Hematopoietic multipotent progenitor cell treated with erythropoietin and hydrocortisone succinate and interleukin-3 and kit ligand, for 15 days (in vitro differentiated cells): ENCODE measurements at places on chromosomes 13 and 19.

DNA sequence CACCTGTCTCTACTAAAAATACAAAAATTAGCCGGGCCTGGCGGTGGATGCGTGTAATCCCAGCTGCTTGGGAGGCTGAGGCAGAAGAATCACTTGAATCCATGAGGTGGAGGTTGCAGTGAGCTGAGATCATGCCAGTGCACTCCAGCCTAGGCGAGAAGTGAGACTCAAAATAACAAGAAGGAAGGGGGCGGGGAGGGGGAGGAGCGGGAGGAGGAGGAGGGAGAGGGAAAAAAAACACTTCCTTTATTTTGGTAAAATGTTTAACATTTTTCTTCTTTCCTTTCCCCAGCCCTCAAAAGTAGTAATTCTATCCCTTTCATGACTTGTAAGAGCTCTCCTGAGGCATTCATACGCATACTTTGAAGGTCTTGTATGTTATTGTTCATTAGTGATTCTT is 44.3 kb downstream of the SPRY2 start:
- DNase-seq: no peak

DNA sequence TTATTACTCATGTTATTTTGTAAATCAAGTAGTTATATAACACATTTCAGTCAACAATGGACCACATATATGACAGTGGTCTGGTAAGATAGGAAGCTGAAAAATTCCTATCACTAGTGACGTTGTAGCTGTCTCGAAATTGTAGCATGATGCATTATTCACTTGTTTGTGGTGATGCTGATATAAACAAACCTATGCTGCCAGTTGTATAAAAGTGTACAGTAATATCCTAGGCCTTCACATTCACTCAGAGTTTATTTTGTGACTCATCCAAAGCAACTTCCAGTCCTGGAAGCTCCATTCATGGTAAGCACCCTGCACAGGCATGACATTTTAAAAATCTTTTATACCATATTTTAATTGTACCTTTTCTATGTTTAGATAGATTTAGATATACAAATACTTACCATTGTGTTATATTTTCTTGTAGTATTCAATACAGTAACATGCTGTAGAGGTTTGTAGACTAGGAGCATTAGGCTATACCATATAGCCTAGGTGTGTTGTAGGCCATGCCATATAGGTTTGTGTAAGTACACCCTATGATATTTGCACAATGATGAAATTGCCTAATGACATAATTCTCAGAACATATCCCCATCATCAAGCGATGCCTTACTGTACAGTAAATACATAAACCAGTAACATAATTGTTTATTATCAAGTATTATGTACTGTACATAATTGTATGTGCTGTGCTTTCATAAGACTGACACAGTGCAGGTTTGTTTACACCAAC is 49.3 kb downstream of the IFT88 start:
- DNase-seq: no peak

DNA sequence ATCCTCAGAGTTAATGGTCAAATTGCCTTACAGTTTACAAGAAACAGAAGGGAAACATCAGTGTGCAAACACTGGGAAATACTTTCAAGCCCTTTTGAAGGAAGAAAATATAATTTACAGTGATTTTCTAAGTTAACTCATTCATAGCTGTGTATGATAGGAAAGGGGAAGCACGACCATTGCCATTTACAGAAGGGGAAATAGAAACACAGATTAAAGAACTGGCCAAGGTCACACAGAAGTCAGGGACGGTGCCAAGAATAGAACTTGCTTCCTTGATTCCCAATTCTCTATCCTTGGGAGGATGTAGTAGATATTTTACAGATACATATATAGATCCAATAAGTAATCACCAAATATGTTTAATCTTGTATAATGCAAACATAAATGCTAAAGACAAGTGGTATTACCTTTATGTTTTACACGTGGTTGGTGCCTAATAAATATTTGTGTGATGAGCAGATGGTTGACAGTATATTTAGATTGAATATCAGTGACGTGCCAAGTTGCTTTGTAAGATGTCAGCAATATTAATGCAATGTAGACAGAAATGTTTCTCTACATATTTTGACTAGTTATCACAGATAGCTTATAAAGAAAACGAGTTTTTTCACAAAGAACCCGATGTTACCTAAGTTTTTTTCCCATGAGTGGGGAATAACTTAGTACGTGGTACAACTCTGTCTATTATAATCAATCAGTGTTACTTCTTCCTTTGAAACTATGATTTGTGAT is 73.1 kb downstream of the FLT1 start:
- no peak for DNase-seq

DNA sequence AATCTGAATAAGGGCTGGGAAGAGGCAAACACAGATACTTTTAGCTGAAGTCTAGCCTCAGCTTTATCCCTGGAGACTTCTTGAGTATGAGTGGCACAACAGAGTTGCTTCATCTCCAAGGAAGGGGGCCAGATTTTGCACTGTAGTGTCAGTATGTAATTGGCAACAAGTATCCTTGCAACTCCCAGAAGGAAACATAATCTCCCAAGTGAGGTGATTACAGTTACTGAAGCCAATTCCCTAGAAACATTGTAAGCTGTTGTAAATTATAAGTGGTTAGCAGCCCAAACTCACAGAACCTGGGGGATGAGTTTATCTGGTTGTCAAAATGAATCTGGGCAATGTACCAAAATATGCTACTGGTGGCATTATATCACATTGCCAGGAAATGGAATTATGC is 2065.7 kb upstream of the PCDH20 start:
- DNase-seq: no peak

DNA sequence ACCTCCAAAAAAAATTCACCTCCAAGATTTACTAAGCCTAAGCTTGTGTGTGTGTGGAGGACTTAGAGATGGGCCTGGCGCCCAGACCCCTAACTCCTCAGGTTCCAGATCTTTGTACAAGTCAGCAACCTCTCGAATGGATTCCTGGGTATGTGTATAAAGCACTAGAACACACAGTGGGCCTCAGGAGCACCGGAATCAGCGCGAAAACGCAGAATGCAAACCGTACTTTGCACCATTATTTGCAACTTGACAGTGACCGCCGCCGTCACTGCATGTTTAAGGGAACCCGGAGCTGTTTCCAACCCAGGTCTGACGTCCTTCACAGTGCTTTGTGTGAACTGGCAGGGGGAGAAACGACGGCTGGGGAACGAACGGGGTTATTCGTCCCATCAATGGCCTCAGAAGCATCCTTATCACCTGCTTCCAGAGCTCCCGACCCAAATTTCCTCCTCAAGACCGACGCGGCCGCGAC is 688 bp downstream of the ZNF606 start:
- DNase-seq: peak; percentile 6

GRCh38 chr13:102293723-102294122 is 108.1 kb downstream of the FGF14 start:
- DNase-seq: no peak

- DNase-seq: no peak
These were observed 41.3 kb upstream of the SLC7A9 start for GRCh38 chr19:32910874-32911273.

GRCh38 chr19:10332965-10333757 is at the start of gene RAVER1:
Gene RAVER1 (minus strand): TSS chr19:10333529. CDS start chr19:10333507, 22 bp downstream.
- DNase-seq: peak; percentile 98

DNA sequence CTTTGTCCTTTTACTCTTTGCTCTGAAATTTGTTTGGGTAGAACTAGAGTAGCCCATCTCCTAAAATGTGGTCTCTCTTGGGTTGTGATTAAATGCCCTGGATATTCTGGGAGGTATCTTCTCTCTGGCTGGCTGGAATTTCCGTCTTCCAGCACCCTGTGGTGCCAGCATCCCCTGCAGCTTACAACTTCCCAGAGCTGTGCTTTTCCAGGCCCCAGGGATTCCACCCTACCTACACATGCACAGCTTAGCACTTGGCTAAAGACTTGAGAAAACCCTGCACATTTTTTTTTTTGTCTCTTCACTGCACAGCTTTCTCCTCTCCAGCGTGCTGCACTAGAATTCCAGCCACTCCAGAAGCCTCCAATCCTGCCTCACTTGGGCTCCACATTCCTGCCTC is 334.7 kb downstream of the IRS2 start:
- DNase-seq: no peak

DNA sequence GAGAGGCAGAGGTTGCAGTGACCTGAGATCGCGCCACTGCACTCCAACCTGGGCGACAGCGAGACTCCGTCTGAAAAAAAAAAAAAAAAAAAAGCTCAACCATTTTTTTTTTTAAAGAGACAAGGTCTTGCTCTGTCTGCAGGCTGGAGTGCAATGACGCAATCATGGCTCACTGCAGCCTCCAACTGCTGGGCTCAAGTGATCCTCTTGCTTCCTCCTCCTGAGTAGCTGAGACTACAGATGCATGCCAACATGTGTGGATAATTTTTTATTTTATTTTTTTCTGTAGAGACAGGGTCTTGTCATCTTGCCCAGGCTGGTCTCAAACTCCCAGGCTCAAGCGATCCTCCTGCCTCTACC is 10.3 kb downstream of the EHD2 start:
- no peak for DNase-seq

DNA sequence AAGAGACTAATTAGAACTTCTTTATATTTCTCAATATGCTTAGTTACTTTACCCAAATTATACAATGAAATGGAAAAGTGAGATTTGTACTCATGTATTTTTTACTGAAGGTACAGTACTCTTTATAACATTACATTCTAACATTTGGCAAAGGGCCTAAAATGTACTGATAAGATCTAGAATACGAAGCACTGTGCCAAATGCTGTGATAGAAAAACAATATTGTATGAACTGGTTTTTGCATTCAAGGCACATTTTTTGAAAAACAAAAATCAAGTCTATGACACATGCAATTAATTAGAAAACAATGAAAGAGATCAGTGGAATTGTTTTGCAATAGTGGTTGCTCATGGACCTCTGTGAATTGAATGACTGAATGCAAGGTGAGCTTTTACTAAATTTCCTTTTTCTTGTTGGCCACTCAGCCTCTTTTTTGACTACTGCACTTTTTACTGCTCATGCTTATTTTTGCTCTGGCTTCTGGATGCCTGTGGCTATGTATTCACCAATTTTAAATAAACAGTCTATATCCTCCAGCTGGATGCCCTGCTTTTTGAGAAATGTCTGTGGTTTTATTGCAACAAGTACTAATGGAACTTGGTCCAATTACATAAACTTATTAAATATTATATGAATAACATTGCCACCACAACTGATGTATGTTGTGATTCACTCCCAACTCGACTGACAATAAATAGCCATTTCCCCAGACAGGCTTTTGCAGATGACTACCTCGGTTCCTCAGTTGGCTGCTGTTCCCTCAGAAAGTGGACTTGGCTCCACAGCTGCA is 41.4 kb upstream of the OBI1 start:
- DNase-seq: no peak

- DNase-seq: no peak
These were observed 198.4 kb downstream of the COL4A1 start for GRCh38 chr13:110108348-110109139.

DNA sequence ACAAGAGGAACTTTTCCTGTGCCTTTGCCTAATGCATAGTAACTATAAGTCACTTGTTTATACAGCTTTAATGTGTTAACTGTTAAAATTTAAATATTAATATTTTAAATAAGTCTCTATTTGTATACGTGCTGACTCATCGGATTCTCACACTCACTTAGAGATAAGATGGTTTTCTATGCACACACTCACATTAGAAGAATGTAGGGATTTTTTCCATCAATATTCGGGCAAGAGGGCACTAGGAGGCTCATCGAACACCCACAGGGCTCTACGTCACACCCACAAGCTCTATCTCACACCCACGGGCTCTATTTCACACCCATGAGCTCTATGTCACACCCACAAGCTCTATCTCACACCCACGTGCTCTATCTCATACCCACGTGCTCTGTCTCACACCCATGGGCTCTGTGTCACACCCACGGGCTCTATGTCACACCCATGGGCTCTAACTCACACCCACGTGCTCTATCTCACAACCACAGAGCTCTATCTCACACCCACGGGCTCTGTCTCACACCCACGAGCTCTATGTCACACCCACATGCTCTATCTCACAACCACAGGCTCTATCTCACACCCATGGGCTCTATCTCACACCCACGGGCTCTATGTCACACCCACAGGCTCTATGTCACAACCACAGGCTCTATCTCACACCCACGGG is 73.4 kb downstream of the COL4A2 start:
- DNase-seq: no peak

DNA sequence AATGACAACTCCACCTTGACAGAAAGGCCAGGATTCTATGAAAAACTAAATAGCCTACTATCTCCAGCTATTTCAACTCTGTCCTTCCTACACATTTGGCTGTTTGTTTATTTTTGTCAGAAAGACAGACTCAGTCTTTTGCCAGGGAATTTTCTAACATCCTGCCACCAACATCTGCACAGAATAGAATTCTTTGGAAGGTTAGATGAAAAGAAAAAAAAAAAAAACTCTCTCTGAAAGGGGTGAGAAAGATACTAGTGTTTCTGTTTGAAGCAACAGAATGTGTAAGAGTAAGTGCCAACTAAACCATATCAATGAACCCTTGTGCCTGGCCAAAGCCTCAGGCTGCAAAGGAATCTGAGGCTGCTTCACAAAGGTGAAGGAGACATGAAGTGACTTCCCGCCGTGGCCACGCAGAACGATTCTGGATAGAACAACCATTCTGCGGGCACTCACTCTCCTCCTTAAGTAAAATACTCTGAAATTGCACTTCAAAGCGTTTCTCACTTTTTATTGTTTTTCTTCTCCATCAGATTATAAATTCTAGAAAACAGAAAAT is 498.2 kb downstream of the IRS2 start:
- DNase-seq: no peak

DNA sequence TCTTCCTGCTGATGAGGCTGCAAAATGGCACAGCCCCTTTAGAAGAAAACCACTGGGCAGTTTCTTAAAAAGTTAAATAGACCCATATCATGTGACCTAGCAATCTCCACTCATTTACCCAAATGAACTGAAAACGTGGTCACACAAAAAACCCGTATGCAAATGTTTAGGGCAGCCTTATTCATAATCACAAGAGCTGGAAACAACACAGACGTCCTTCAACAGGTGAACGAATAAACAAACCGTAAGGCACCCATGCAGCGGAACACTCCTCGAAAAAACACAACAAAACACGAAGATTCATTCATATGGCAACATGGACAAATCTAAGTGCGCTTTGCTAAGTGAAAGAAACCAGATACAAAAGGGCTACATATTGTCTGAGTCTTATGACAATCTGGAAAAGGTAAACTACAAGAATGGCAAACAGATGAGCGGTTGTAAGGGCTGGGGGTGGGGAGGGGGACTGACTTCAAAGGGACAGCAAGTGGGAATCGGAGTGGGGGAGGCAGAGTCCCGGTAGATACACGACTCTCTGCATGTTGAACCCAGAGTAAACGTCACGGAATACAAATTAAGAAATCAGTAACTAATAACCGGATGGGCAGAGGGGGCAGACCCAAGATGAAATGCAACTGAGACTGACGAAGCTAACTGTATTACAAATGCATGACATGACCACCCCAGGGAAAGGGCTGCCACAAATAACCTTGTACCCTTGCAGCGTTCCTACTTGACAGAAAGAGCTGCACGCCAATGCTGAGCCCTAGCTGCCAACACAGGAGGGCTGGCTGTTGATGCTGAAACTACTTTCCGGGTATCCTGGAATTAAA is 33.4 kb downstream of the MLLT1 start:
- DNase-seq: no peak
